Stimulated activated CD4-positive, alpha-beta T cell treated with anti-CD3 and anti-CD28 coated beads, Interleukin-1b, Interleukin-23, amount 100 ng/mL, for 24 hours (primary cell): ENCODE measurements at places on chromosomes 12 and 14.

- no peak for DNase-seq
Observed at GRCh38 chr14:53295985-53296582, 143.0 kb upstream of the DDHD1 start.

- DNase-seq: no peak
Observed at GRCh38 chr14:98928418-98928817, 343.6 kb downstream of the BCL11B start.

DNA sequence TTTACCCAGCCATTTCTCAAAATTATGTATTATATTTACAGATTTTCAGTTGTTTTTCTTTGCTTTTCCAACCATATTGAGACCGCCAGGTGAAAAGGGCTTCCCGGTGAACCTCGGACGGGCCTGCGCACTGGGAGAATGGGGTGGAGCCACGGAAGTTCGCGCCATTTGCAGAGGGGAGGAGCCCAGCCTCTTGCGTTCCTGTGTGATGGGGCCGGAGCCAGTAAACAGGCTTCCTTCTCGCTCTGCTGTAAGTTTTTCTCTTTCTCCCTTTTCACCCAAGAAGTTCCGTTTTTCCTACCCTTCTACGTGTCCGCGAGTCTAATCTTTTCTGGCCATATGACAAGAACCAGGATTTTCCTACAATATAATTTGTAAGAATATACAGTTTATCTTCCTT, 1108.8 kb upstream of the SEL1L start:
- DNase-seq: no peak

GRCh38 chr12:99372257-99372920, 275.2 kb upstream of the GARIN6 start:
- DNase-seq: no peak
